Esophagus muscularis mucosa (tissue), 4 donors: ENCODE measurements at places on chromosomes 13 and 19. TPM values are rescaled to one million over a fixed set of nuclear protein-coding genes. Genes with fewer than 3 reads are reported as not detected.

The UGGT2 gene
- total RNA-seq = 48.6 TPM

The LIM2 gene
- not detected for total RNA-seq

The SLC7A10 gene
- not detected for total RNA-seq

The C1QTNF9B gene
- 0.86 TPM for total RNA-seq

The CYP2F1 gene
- not detected for total RNA-seq

The ANKRD24 gene
- 2.5 TPM for total RNA-seq

The PLK5 gene
- not detected for total RNA-seq

The SRRM5 gene
- total RNA-seq = 0.17 TPM

The CCNE1 gene
- total RNA-seq = 4.0 TPM

The SIAH3 gene
- not detected for total RNA-seq

The TJP3 gene
- 0.17 TPM for total RNA-seq

The CEACAM7 gene
- 2.1 TPM for total RNA-seq

The IL11 gene
- total RNA-seq = 0.34 TPM

The EID2B gene
- 3.0 TPM for total RNA-seq

The DACT3 gene
- total RNA-seq = 119 TPM

The COL5A3 gene
- 12.9 TPM for total RNA-seq

The ZGLP1 gene
- 1.2 TPM for total RNA-seq

The MEIOSIN gene
- total RNA-seq = not detected

The DPY19L3 gene
- 13.6 TPM for total RNA-seq

The TPTE2 gene
- total RNA-seq = 0.29 TPM

The RGL3 gene
- total RNA-seq = 1.2 TPM

The TTYH1 gene
- total RNA-seq = 8.0 TPM

The F2RL3 gene
- total RNA-seq = 2.5 TPM

The HCN2 gene
- total RNA-seq = 0.50 TPM

The KLK12 gene
- not detected for total RNA-seq

The SERPINE3 gene
- not detected for total RNA-seq

The PCDH20 gene
- 16.7 TPM for total RNA-seq

The DCT gene
- total RNA-seq = 0.78 TPM

The ZNF610 gene
- total RNA-seq = 1.3 TPM

The RAVER1 gene
- 42.2 TPM for total RNA-seq

The ZNF574 gene
- total RNA-seq = 16.4 TPM

The SLC10A2 gene
- not detected for total RNA-seq

The NDUFA13 gene
- total RNA-seq = 96.3 TPM

The ZNF285 gene
- 3.0 TPM for total RNA-seq

The ERCC2 gene
- total RNA-seq = 7.9 TPM

The KLK6 gene
- not detected for total RNA-seq

The KLK3 gene
- total RNA-seq = not detected

The KIR2DL1 gene
- total RNA-seq = not detected

The FRY gene
- total RNA-seq = 123 TPM

The TMEM238 gene
- 0.83 TPM for total RNA-seq

The RASIP1 gene
- 15.0 TPM for total RNA-seq

The IRS2 gene
- total RNA-seq = 68.1 TPM

The LILRA2 gene
- 0.83 TPM for total RNA-seq
